ENCODE measurements at places on chromosomes 12 and 14. TPM values are rescaled to one million over a fixed set of nuclear protein-coding genes. Genes with fewer than 3 reads are reported as not detected.

DNA sequence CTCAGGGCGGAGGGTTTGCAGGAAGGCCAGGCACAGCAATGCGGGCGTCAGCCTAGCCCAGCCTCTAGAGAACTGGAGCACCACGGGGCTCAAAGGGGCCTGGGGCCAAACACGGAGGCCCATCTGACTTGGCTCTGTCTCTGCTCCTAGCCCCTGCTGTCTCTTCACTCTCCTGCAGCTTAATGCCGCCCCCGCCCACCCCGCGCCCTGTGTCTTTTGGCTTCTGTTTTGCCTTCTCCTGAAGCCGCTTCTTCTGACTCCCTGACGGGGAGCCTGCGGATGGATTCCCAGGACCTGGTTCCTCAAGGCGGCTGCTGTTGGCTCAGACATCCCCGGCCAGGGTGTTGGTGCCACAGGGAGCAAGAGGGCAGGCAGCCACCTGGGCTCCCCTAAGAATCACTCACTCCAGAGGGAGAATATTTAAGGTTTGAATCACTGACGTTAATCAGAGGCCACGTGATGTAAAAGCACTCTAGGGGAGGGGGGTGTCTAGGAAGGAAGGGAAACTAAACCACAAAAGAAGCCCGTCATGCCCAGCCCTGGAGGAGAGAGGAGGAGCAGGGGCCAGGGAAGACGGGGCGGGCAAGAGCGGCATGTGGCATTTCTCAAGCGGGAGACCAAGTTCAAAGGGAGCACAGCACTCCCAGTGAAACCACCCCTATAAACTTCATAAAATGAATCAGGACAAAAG lies 36.9 kb upstream of the PRMT8 start:
- no peak overlapping the region for H3K27ac ChIP-seq
- H3K36me3 ChIP-seq, result no peaks in the 10 kb centered on the region
- DNase-seq, result peak; percentile 84

DNA sequence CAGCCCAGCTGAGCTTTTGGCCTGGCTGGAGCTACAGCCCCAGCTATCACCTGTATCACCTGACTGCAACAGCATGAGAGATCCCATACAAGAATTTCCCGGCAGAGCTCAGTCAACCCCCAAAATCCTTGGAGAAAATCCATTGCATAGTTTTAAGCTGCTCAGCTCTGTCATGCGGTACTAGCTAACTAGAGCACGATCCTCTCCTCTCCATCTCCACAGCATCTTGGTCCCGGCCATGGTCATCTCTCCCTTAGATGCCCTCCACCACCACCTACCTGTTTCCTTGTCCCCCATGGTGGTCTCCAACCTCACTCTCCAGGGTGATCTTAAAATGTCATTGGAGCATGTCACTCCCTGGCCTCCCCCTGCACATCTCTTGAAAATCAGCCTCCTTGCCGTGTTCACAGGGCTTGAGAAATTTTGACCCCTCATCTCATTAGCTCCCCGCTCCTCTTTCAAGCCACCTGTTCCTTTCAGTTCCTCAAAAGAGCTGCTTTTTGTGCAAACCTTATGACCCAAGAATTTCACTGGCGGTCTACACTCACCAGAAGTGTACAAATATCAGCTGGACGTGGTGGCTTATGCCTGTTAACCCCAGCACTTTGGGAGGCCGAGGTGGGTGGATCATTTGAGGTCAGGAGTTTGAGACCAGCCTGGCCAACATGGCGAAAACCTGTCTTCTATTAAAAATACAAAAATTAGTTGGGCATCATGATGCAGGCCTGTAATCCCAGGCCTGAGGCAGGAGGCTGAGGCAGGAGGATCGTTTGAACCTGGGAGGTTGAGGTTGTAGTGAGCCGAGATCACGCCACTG lies 8.1 kb upstream of the CLMN start:
- peaks cover under 1% of the 10 kb centered on the region for H3K27me3 ChIP-seq
- H3K4me3 ChIP-seq, result no peak overlapping the region
- no peaks in the 10 kb centered on the region for H3K36me3 ChIP-seq
- no peaks in the 10 kb centered on the region for H3K4me1 ChIP-seq
- DNase-seq, result no peak
- H3K27ac ChIP-seq, result no peak overlapping the region

DNA sequence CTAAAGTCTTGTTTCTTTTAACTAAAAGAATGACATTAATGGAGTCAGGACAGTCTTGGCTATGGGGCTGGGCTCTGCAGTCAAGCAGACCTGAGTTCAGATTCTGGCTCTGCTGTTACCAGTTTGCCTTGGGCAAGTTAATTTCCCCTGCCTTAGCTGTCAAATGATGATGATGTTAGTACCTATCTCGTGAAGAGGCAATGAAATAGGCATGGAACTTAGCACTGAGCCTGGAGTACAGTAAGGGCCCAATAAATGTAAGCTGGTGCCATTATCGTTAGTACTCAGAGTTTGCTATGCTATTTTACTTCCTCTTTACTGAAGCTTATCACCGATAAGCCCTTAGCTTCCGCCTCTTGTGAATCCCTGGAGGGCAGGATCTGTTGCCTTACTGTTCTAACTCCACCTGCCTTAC lies 8.5 kb downstream of the FBXW8 start:
- no peaks in the 10 kb centered on the region for H3K36me3 ChIP-seq
- no peak overlapping the region for H3K4me3 ChIP-seq
- peaks cover 6% of the 10 kb centered on the region for H3K4me1 ChIP-seq
- H3K27ac ChIP-seq, result no peak overlapping the region
- H3K27me3 ChIP-seq, result no peaks in the 10 kb centered on the region

GRCh38 chr12:23415180-23415579 lies 534.3 kb downstream of the SOX5 start:
- no peaks in the 10 kb centered on the region for H3K27me3 ChIP-seq
- H3K4me3 ChIP-seq, result no peak overlapping the region
- H3K4me1 ChIP-seq, result no peaks in the 10 kb centered on the region
- no peaks in the 10 kb centered on the region for H3K36me3 ChIP-seq
- peak; percentile 10 for DNase-seq

GRCh38 chr14:70882776-70883492 lies 24.3 kb upstream of the PCNX1 start:
- no peaks in the 10 kb centered on the region for H3K27me3 ChIP-seq
- H3K4me1 ChIP-seq, result peaks cover 4% of the 10 kb centered on the region
- no peak overlapping the region for H3K27ac ChIP-seq

GRCh38 chr12:38431921-38432320 lies 115.3 kb downstream of the ALG10B start:
- H3K27ac ChIP-seq, result no peak overlapping the region
- no peaks in the 10 kb centered on the region for H3K27me3 ChIP-seq
- no peak overlapping the region for H3K4me3 ChIP-seq
- no peaks in the 10 kb centered on the region for H3K36me3 ChIP-seq
- no peaks in the 10 kb centered on the region for H3K4me1 ChIP-seq

DNA sequence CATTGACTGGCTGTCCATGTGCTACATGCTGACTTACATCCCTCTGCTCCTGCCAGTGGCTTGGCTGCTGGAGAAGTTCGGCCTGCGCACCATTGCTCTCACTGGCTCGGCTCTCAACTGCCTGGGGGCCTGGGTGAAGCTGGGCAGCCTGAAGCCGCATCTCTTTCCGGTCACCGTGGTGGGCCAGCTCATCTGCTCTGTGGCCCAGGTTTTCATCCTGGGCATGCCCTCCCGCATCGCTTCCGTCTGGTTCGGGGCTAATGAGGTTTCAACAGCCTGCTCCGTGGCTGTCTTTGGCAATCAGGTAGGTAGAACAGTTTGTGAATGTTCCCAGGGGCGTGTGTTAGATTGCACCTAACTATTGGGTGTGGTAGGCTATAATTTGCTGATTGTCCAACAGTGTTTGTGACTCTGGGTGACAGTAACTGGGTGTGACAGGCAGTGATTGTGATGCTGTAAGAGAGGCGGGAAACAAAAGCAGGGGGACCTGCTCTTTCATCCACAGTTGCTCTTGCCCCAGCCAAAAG lies 981 bp downstream of the FLVCR2 start:
- H3K27me3 ChIP-seq, result no peaks in the 10 kb centered on the region
- peak overlapping the region; percentile 23 for H3K27ac ChIP-seq
- peaks cover 11% of the 10 kb centered on the region for H3K4me1 ChIP-seq
- no peak for DNase-seq
- no peaks in the 10 kb centered on the region for H3K36me3 ChIP-seq
- peak overlapping the region; percentile 91 for H3K4me3 ChIP-seq

DNA sequence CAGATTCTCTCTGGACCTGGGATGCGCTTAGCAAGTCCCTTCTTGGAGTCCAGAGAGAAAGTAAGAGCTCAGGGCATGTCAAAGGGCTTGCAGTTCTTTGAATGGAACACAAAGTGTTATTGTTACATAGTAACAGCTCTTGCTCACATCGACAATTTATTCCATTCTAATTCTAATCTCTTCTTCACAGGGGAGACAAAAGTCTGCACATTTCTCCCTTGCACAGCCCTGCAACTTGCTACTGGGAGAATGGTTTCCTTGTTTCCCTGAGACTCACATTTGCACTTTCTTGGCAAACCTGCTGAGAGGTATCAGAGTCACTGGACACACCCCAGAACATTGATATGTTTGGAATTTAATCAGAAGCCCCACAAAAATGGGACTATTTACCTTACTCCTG lies 209.9 kb upstream of the IGF1 start:
- H3K4me3 ChIP-seq, result no peak overlapping the region
- DNase-seq, result no peak
- no peaks in the 10 kb centered on the region for H3K27me3 ChIP-seq
- no peaks in the 10 kb centered on the region for H3K4me1 ChIP-seq

GRCh38 chr12:25877446-25877845 lies 81.0 kb upstream of the RASSF8 start:
- no peak overlapping the region for H3K4me3 ChIP-seq
- no peak for DNase-seq
- H3K27me3 ChIP-seq, result no peaks in the 10 kb centered on the region
- no peak overlapping the region for H3K27ac ChIP-seq
- H3K4me1 ChIP-seq, result no peaks in the 10 kb centered on the region
- no peaks in the 10 kb centered on the region for H3K36me3 ChIP-seq

GRCh38 chr12:116879509-116880212 lies 1.6 kb downstream of the HRK start:
- H3K36me3 ChIP-seq, result no peaks in the 10 kb centered on the region
- H3K27me3 ChIP-seq, result peaks cover 57% of the 10 kb centered on the region

- H3K4me1 ChIP-seq, result peaks cover 2% of the 10 kb centered on the region
- DNase-seq, result no peak
- no peaks in the 10 kb centered on the region for H3K27me3 ChIP-seq
- H3K36me3 ChIP-seq, result peaks cover 8% of the 10 kb centered on the region
These were observed 39.8 kb downstream of the NIN start for GRCh38 chr14:50791201-50791600.

DNA sequence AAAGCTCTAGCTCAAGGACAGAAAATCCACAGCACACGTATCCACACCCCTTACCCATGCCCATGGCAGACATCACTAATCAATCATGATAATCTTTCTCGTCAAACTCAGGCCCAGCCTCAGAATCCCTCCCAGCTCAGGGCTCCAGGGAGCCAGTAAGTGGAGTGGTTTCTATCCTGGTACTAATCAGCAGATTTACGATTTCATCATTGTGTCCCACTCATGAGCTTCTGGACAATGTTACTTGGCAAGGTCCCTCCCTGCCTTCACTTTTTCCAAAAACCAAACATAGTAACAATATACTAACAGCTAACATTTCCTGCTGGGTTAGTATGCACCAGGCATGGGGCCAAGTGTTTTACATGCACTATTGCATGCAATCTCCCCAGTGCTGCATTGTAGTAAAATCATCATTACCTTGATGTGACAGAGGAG lies 45.8 kb upstream of the NCOR2 start:
- DNase-seq, result peak; percentile 72
- no peaks in the 10 kb centered on the region for H3K36me3 ChIP-seq
- no peaks in the 10 kb centered on the region for H3K4me1 ChIP-seq
- no peak overlapping the region for H3K4me3 ChIP-seq
- H3K27me3 ChIP-seq, result peaks cover 4% of the 10 kb centered on the region

DNA sequence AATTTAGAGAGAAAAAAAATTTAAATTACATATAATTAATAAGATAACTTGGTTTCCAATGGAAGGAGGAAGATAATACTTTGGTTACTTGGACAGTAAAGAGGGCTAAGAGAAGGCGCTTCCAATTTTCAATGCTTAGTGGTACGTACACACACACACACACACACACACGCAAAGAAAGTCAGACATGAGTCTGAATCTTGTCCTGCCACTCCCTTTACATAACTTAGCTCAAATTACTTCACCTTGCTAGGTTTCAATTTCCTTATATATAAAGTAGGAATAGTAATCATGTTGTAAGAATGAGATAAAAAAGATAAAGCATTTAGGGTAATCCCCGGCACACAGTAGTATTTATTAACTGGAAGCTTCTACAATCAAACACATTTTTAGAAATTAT lies 39.7 kb upstream of the VCPKMT start:
- DNase-seq, result no peak
- H3K4me3 ChIP-seq, result no peak overlapping the region
- H3K36me3 ChIP-seq, result no peaks in the 10 kb centered on the region

- no peaks in the 10 kb centered on the region for H3K36me3 ChIP-seq
- H3K27me3 ChIP-seq, result no peaks in the 10 kb centered on the region
- H3K27ac ChIP-seq, result no peak overlapping the region
- no peak for DNase-seq
These were observed 78.3 kb downstream of the TSHR start for GRCh38 chr14:81033698-81034240.

- peaks cover 12% of the 10 kb centered on the region for H3K4me1 ChIP-seq
- H3K36me3 ChIP-seq, result no peaks in the 10 kb centered on the region
- H3K4me3 ChIP-seq, result no peak overlapping the region
- DNase-seq, result no peak
These were observed 3.3 kb upstream of the ATG101 start for GRCh38 chr12:52066346-52067080.

GRCh38 chr12:112367965-112368364 lies 14.3 kb downstream of the HECTD4 start:
- no peak overlapping the region for H3K27ac ChIP-seq
- no peaks in the 10 kb centered on the region for H3K27me3 ChIP-seq
- H3K4me1 ChIP-seq, result no peaks in the 10 kb centered on the region
- no peak overlapping the region for H3K4me3 ChIP-seq
- no peaks in the 10 kb centered on the region for H3K36me3 ChIP-seq

GRCh38 chr14:83287300-83287699 lies 1753.6 kb upstream of the SEL1L start:
- DNase-seq, result no peak
- H3K36me3 ChIP-seq, result no peaks in the 10 kb centered on the region
- no peaks in the 10 kb centered on the region for H3K27me3 ChIP-seq
- H3K27ac ChIP-seq, result no peak overlapping the region

DNA sequence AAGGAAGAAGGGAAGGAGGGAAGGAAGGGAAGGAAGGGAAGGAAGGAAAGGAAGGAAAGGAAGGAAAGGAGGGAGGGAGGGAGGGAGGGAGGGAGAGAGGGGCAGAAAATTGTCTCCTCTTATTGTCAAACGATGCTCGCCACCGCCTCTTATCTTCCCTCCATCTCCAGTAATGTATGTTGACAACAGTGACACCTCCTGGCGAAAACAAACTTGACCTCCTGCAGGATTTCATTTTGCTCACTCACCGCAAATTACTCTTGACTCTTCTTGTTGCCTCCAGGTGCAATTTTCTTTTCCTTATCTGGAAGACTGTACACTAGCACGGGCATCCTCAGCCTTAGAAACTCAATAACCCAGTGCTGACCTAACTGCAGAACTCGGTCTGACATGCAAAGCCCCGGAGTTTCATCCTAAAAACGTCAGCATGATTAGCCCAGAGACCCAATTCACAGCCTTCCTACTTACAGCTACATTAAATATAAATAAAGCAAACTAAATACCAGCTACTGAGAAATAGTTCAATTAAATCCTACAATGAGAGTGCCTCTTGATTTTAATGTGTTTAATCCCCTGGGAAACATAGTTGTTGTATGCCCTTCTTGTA lies 512.4 kb upstream of the TMPO start:
- no peaks in the 10 kb centered on the region for H3K4me1 ChIP-seq
- H3K27ac ChIP-seq, result no peak overlapping the region
- no peaks in the 10 kb centered on the region for H3K27me3 ChIP-seq

Gene MANSC1
- total RNA-seq, result 1.3 TPM

Gene WNT1
- not detected for total RNA-seq

Gene RNF212B
- total RNA-seq, result not detected

Gene SOX5
- 16.4 TPM for total RNA-seq

Gene TMEM52B
- total RNA-seq, result 0.50 TPM

Gene MCRS1
- 37.5 TPM for total RNA-seq

Gene ABCC9
- total RNA-seq, result 9.9 TPM

Gene KERA
- total RNA-seq, result not detected

All from fibroblast of lung (primary cell).